Right renal cortex interstitium (tissue), 3 donors: ENCODE measurements at places on chromosomes 6 and 20. TPM values are rescaled to one million over a fixed set of nuclear protein-coding genes. Genes with fewer than 3 reads are reported as not detected.

DNA sequence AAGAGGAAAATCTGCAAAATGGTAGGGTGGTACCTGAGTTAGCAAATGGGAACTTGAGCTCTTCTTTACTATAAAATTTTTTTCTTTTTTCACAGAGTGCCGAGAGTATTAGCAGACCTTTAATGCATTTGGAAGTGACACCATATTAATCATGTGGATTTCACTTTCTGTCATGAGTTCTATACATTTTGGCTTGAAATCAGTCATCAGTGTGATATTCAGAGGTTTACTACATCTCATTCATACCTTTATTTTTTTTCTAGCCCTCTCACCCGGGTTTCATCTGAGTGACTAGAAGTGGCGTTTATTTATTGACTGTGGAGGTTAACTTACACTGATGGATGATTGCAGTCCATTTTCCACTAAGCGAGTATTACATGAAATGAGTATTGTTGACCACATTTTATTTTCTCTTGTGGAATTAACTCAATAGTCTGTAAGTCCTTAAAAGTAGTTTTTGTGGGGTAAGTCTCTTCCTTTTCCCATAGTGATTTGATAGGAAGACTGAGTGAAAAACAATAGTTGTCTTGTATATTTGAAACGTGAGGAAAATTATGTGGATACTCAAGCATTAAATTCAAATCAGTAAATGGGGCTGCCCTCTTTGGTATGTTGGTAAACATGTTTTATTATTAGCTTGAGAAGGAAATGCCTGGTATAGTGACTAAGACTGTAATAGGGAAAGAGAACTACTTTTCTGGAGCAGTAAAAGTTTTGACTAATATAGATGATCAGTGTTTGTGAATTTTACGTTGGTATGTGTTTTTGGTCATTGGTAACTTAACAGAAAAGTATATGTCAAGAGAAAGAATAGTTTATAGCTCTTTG, 55.5 kb downstream of the JARID2 start:
- no peak for DNase-seq

- no peak for DNase-seq
These were observed 38.7 kb downstream of the KAT14 start for GRCh38 chr20:18176318-18176785.

DNA sequence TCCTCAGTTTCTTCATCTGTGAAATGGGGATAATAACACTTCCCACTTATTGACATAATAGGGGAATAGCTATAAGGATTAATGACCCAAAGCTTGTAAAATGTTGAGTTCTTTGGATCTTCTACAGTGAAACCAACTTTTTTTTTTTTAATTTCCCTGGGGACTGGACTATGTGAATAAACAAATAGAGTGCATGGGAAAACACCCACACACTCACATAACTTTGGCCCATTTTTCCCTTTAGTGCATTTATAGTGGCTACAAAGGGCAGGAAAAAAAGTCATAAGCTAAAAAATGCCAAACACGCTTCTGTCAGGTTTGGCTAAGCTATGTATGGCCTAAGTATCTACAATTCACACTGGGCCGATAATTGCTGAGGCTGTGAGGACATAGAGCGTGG, 406.2 kb upstream of the JAG1 start:
- DNase-seq: no peak

DNA sequence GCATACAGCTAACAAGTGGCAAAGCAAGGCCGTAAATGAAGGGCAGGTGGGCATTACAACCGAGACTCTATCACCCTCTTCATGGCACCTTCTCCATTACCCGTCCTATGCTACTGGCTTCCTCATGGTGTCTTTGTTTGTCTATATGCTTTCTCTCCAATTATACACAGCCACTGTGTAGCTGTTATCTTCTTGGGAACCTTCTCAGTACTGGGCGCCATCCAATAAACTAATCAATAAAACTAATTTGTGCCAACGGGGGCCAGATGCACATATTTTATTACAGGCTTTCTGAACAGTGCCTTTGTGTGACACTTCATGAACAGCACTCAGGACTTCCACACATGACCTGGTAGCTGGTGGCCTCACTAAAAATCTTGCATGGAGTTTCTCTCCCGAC, 149.8 kb upstream of the PCSK2 start:
- DNase-seq: no peak

DNA sequence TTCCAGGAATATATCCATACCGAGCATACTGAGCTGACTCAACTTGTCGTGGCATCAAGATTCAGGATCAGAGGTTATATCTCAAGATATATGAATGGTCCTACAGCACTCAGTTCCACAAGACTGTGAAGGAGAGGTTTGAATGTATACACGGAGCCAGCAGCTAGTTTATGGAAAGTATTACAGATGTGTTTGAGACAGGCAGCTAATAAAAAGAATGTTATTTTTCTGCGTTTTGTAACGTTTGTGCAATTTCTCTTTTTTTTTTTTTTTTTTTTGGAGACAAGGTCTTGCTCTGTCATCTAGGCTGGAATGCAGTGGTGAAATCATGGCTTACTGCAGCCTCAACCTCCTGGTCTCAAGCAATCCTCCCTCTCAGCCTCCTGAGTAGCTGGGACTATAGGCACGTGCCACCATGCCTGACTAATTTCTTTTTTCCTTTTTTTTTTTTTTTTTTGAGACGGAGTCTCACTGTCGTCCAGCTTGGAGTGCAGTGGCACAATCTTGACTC, 3.4 kb upstream of the FAM110A start:
- DNase-seq: no peak

DNA sequence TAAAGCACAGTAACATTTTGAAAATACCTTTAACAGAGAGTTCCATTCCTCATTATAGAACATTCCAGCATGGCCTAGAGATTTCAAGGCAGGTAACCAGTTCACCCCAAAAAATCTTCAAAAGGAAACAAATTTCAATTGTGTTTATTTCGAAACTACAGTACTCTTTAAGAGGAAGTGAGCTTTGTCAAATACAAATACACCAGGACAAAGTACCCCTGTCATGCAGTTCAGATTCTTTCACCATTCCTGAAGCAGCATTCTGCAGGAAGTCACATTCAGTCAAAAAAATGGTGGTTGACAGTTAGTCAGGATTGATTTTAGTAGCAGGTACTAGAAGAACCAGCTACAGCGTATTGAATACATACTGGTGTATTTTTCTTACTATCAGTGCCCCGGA, 89.6 kb upstream of the RIN2 start:
- no peak for DNase-seq

- no peak for DNase-seq
These were observed 293.2 kb downstream of the QKI start for GRCh38 chr6:163707387-163708355.

The IL20RA gene
- polyA plus RNA-seq: 1.9 TPM

The C2 gene
- polyA plus RNA-seq: 4.3 TPM

The OR2H2 gene
- 0.07 TPM for polyA plus RNA-seq

The NKAIN2 gene
- 22.2 TPM for polyA plus RNA-seq

The POPDC3 gene
- polyA plus RNA-seq: 0.43 TPM

The TBX18 gene
- 6.6 TPM for polyA plus RNA-seq

The MAS1 gene
- not detected for polyA plus RNA-seq
